HCT116 (cell line): ENCODE measurements at places on chromosomes 5 and 9. TPM values are rescaled to one million over a fixed set of nuclear protein-coding genes. Genes with fewer than 3 reads are reported as not detected.

- no peak overlapping the region for H3K4me3 ChIP-seq
- H3K36me3 ChIP-seq = no peaks in the 10 kb centered on the region
- H3K27ac ChIP-seq = no peak overlapping the region
- no peak for DNase-seq
Observed at GRCh38 chr5:24823625-24824024, 178.8 kb upstream of the CDH10 start.

UBLCP1 gene
- total RNA-seq = 32.9 TPM

TCF7 gene
- total RNA-seq = 17.8 TPM

CSF1R gene
- total RNA-seq = 0.17 TPM

RCL1 gene
- total RNA-seq = 29.9 TPM
